ENCODE measurements at places on chromosomes 11 and 22.

GRCh38 chr11:73463359-73463758 is 87.2 kb downstream of the RELT start:
- DNase-seq, result no peak

- no peak for DNase-seq
These were observed 607.9 kb downstream of the NTM start for GRCh38 chr11:131978351-131978750.

DNA sequence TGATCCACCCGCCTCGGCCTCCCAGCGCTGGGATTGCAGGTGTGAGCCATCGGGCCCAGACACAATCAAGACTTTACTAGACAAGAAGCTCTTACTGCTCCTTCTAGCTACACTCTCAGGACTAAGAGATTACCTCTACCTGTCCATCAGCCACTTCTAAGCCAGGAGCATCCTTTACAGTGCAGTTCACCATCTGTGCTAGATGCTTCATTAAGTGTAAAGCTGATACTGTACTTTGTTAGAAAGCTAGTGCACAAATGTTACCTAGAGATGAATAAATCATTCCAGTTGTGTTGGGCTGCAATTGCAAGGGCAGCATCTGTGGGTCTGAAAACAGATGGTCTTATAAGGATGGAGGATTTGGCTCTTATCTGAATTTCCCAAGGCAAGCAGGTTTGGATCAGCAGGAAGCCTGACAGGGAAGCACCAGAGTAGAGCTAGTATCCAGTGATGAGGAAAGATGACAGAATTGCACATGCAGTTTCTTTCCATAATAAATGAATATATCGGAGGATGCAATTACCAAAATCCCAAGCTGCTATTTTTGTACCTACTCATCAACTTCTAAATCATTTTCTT is 58.3 kb downstream of the FAM168A start:
- DNase-seq, result no peak

DNA sequence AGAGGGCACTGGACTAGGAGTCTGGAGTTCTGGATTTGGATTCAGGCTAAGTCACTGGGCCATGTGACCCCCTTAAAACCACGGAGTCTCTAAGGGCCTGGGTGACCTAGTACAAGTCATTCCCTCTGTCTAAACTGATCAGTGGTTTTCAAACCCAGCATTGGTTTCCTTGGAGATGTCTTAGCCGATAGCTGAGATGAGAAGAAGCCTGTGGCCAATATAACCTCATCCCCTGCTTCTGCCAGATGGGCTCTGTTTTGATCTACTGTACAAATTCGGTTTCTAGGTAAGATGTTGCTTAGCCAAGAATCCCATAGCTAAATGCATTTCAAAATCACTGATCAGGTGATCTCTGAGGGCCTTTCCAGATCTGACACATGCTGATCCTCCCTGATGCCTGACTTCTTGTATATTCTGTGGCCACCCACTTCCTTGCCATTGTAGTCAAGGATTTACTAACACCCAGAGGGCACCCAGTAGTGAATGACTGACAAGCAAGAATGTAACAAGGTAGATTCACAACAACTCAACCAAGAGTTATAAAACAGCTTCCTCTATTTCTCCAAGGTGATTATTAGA is 53.1 kb downstream of the GALNT18 start:
- DNase-seq, result no peak

- peak; percentile 95 for DNase-seq
These were observed 830 bp upstream of the ESRRA start for GRCh38 chr11:64304316-64305072.

DNA sequence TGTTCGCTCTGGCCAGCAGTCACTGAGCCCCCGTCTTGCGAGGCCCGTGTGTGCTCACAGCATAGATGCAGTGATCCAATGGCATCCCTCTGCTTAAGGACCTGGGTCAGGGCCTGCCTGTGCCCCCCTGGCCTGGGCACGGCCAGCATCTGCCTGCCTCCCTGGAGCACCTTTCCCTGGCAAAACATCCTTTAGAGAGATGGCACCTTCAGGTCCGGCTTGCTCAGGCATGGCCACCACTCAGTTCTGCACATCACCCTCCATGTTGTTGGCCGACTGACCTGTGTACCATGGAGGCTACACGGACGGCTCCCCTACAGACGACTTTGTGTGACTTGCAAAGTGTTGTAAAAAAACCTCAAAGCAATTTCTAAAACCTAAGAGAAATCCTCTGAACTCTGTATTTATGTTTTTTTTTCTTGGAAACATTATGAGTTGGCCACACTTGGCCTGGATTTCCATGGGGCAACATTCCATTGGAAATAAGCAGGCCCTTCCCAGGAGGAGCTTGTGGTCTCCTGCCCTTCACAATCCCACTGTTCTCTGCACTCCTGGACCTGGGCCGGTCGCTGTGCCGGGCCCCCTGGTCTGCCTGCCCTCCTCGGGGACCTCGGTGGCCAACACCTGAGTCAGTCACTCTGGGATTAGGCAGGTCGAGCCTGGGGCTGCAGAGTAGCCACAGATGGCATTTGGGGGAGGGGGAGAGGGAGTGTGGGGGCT is 592.4 kb downstream of the TBC1D22A start:
- DNase-seq, result no peak

- no peak for DNase-seq
These were observed 11.0 kb downstream of the CSTPP1 start for GRCh38 chr11:46947399-46948077.

DNA sequence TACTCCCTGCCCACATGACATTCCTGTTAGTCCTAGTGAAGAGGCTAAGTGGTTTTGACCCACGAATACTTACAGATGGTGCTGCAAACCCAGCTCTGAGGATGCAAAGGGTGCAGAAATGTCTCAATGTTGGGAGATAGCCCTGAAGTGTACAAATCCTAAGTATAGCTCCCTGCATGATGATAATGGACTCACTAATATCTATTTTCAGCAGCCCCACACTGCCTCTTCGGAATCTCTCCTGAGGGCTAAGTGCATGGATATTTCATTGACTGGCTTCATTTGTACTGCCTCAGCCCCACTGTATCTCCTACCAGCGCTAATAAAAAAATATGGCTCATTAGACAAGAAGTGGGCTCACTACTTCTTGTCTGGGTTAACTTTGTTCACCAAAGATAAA is 114.5 kb downstream of the KIRREL3 start:
- DNase-seq, result no peak

GRCh38 chr11:76678321-76678720 is 7.8 kb upstream of the LRRC32 start:
- no peak for DNase-seq

GRCh38 chr22:36762687-36763260 is 13.1 kb downstream of the IFT27 start:
- DNase-seq, result no peak

- no peak for DNase-seq
These were observed 1.4 kb downstream of the TAF10 start for GRCh38 chr11:6610591-6610990.

GRCh38 chr11:34646431-34646830 is 25.5 kb downstream of the EHF start:
- DNase-seq, result no peak

GRCh38 chr22:44459551-44459950 is 38.5 kb downstream of the RTL6 start:
- DNase-seq, result no peak

DNA sequence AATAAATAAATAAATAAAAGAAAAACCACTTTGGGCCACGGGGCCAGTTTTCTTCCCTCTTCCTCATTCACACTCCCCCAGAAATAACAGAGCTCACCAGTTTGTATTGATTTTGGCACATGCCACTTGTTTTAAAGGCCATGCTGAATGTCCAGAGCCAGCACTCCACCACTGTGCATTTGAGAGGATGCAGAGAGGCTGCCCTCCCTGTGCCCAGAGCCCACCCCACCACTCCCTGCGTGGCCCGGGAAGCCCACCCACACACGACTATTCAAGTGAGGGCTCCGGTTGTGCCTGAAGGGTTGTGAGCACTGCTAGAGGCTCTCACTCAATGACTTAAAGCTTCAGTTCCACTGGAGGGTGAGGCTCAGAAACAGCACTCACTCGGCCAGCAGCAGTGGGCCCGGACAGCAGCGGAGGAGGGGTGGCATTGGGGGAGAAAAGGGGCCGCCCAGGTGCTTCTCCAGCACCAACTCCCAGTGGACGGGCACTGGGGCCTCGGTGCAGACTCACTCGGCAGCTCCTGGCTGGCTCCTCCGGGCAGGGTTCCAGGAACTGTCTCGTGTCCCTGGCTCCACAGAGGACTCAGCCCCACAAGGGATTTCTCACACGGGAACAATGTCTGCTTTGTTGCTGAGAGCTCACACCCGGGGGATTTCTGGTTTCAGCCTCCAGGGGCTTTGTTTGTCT is 112.7 kb downstream of the SHANK2 start:
- DNase-seq, result no peak

GRCh38 chr11:61174949-61175348 is 13.7 kb upstream of the VPS37C start:
- DNase-seq, result no peak

DNA sequence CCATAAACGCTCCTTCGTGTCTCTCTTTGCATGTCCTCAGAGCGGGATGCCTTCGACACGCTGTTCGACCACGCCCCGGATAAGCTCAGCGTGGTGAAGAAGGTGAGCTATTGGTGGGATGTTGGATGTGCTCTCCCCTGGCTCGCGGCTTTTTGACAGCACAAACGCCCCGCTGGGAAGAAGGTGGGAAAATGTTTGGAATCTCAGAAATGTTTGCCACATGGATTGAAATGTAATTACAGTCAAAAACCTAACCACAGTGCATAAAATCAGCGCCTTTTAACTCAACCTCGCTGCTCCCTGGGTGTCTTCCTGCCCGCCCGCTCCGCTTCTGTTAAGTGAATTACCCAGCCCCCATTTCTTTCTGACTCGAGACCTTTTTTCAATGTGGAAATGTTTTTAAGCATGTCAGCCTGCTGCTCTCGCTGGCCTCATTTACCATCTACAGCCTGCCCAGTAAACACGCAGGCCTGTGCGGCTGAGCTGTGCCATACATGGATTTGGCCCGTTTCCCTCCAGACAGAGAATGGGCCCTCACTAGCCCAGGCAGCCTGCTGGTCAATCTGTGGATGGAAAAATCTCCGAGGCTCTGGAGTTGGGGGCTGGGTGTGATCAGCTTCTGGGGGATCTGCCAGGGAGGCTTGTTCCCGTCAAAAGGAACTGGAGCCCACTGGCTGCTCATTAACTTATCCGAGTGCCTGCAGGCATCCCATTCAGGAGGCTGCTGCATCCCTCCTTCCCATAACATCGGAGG is 32.7 kb upstream of the PARVG start:
- no peak for DNase-seq

GRCh38 chr11:19352072-19352770 is 111.5 kb upstream of the E2F8 start:
- no peak for DNase-seq

GRCh38 chr11:13278609-13279486 is 1.3 kb downstream of the BMAL1 start:
- no peak for DNase-seq

DNA sequence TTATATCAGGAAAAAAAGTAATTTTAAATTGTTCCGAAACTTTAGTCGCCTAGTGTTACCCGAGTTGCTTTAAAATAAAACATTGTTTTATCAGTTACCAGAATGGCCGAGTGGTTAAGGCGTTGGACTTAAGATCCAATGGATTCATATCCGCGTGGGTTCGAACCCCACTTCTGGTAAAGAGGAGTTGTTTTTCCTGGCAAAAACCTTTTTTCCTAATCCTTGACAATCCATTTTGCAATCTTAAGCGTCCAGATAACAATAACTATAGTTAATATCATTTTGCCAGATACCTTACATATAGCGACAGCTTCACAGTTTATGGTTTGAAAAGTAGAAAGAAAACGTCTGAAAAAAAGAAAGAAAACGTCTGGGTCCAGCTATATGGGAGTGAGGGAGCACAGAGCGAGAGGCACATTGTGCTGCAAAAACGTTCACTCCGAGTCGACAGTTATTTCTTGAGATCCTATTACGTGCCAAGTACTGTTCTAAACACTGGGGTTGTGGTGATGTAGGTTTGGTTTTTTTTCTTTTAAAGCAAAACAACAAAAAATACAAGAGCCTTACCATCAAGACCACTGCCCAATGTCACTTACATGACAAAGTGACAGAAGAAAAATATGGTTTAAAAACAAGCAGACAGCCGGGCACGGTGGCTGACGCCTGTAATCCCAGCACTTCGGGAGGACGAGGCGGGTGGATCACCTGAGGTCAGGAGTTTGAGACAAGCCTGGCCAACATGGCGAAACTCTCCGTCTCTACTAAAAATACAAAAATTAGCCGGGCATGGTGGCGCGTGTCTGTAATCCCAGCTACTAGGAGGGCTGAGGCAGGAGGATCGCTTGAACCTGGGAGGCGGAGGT is 40.6 kb downstream of the OR4D9 start:
- DNase-seq, result no peak

DNA sequence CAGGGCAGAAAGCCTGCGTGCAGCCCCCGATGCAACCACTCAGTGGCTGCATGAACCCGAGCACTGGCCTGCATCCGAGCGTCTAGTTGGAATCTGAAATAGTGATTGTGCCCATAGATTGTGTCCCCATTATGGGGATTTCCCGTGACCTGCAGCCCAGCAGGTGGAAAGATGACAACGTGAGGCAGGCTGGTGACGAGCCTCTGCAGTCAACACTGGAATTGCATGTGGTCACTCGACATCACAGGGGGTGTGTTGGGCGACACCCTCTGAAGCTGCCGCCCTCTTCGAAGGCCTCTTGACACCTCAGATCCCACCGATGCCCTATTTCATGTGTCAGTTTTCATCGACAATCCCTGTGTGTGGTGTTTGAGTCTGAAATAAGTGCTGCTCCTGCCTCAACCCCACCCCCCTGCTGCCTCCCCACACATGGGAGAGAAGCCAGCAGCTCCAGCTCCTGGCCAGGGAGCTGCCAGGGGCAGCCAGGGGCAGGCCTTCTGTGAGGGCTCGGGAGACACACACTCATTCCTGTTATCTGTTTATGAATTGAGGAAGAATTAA is 172.0 kb upstream of the B3GAT1 start:
- DNase-seq, result no peak

GRCh38 chr22:44426981-44427380 is 71.1 kb downstream of the RTL6 start:
- DNase-seq, result no peak

GRCh38 chr11:71937826-71938225 is 9.0 kb downstream of the RNF121 start:
- DNase-seq, result no peak
